Muscle of leg (tissue), 16 donors: ENCODE measurements at places on chromosomes 11 and 22. TPM values are rescaled to one million over a fixed set of nuclear protein-coding genes. Genes with fewer than 3 reads are reported as not detected.

The CLCF1 gene
- total RNA-seq = 2.0 TPM

The PRG3 gene
- total RNA-seq = 0.22 TPM

The CRACR2B gene
- total RNA-seq = 6.9 TPM

The DEUP1 gene
- 0.04 TPM for total RNA-seq

The HMBS gene
- 3.8 TPM for total RNA-seq

The SCN4B gene
- 2.4 TPM for total RNA-seq

The MS4A3 gene
- total RNA-seq = 0.49 TPM

The RTN4RL2 gene
- total RNA-seq = 2.0 TPM

The GRIK4 gene
- total RNA-seq = 0.09 TPM

The C11orf21 gene
- total RNA-seq = 2.3 TPM

The CASP5 gene
- total RNA-seq = 0.09 TPM

The ANKK1 gene
- total RNA-seq = 0.09 TPM

The LRP5 gene
- 30.9 TPM for total RNA-seq

The TNNT3 gene
- total RNA-seq = 4,749 TPM

The LYVE1 gene
- 52.2 TPM for total RNA-seq

The UCP3 gene
- total RNA-seq = 2.0 TPM

The HOATZ gene
- not detected for total RNA-seq

The FGF19 gene
- total RNA-seq = 0.44 TPM

The CBLIF gene
- not detected for total RNA-seq

The SCGB1D2 gene
- total RNA-seq = not detected

The DUSP18 gene
- 2.4 TPM for total RNA-seq

The TRIM29 gene
- total RNA-seq = 0.40 TPM

The KRTAP5-8 gene
- total RNA-seq = not detected

The OR10D3 gene
- total RNA-seq = under 0.01 TPM

The MRPL40 gene
- total RNA-seq = 40.2 TPM

The MYRF gene
- 0.49 TPM for total RNA-seq

The BDNF gene
- 1.2 TPM for total RNA-seq

The TBCEL gene
- 31.6 TPM for total RNA-seq

The PITPNM1 gene
- total RNA-seq = 4.9 TPM

The SDHAF2 gene
- total RNA-seq = 28.0 TPM

The PANX3 gene
- total RNA-seq = 0.04 TPM

The DERL3 gene
- 0.62 TPM for total RNA-seq

The POU2AF3 gene
- 2.7 TPM for total RNA-seq

The MIOX gene
- not detected for total RNA-seq

The LRP4 gene
- 11.1 TPM for total RNA-seq

The ZP1 gene
- not detected for total RNA-seq

The APOBEC3H gene
- not detected for total RNA-seq

The SLC1A2 gene
- 1.6 TPM for total RNA-seq

The A4GALT gene
- total RNA-seq = 17.0 TPM

The TENM4 gene
- 11.8 TPM for total RNA-seq

The TRIM49 gene
- total RNA-seq = not detected

The DGCR6 gene
- 22.5 TPM for total RNA-seq

The FADS1 gene
- total RNA-seq = 18.8 TPM

The VWCE gene
- 3.4 TPM for total RNA-seq

The DRD2 gene
- not detected for total RNA-seq

The FAT3 gene
- 6.2 TPM for total RNA-seq

The OR6A2 gene
- total RNA-seq = 0.04 TPM

The OR8B2 gene
- total RNA-seq = not detected

The GRAP2 gene
- total RNA-seq = 0.40 TPM

The PRCP gene
- total RNA-seq = 94.2 TPM
